ENCODE measurements at places on chromosomes 7 and 10.

DNA sequence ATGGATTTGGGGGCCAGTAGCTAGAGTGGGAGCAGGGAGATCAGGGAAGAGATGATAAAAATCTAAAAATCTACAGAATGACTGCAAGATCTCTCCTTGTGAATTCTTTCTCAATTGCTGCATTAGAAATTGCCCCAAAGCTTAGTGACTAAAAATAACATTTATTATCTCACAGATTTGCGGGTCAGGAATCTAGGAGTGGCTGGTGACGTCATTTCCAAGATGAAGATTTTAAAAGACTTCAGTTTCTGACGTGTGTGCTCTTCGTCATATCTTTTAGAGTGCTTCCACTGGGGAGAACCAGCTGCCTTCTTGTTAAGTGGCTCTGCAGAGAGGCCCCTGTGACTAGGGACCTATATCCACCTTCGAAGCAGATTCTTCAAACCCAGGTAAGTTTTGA lies 112.6 kb downstream of the DGKI start:
- DNase-seq: no peak

DNA sequence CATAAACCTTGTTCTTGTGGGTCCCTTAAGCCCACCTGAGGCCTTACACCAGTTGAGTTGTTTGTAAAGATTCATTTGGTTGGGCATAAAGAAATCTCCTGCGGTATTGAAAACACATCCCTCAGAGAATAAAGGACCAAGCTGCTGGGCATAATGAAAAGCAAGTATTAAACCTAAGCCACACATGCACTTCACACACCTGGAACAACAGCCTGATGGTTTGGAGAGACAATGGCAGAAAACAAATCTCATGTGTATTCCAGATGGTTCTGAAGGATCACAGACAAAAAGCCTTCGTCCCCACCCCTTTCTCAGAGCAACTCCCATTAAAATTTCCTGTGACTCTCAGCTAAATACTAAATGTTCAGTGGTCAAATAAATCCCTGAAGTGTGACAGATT lies 44.2 kb downstream of the FEZF1 start:
- no peak for DNase-seq

DNA sequence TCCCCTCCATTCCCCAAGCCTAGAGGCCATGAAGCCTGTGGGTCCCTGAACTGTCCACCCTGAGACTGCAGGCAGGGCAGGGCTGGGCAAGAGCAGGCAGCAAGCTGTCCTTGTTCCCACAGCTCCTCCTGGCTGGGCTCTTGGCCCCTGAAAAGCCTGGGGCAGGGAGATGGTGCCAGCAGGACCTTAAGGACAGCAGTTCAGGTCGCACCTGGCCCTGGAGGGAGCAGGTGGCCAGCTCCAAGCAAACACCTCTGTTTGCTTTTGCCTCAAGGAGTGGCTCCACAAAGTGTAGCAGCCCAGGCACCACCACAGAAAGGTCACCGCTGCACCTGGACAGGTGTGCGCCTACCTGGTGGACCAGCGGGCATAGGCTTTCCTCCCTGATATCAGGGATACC lies 5.2 kb downstream of the RET start:
- no peak for DNase-seq

- DNase-seq: no peak
Measured at GRCh38 chr7:128737867-128738385, 1.2 kb upstream of the CALU start.

DNA sequence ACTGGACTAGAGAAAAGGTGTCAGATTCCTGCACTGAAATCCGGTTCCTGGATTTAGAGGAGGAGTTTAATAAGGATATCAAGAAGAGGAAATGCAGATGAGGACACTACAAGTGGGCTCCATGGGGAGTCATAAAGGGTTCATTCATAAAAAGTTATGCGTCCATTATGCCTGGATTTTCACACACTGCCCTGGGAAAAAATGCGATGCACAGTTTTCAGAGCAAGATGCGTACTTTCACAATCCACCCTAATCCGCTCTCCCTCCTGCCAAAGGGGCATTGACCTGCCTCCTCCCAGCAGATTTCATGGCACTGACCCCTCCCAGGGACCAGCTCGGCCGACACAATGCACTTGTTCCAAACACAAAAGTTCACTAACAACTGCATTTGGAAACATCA lies 42.2 kb upstream of the OPALIN start:
- no peak for DNase-seq

DNA sequence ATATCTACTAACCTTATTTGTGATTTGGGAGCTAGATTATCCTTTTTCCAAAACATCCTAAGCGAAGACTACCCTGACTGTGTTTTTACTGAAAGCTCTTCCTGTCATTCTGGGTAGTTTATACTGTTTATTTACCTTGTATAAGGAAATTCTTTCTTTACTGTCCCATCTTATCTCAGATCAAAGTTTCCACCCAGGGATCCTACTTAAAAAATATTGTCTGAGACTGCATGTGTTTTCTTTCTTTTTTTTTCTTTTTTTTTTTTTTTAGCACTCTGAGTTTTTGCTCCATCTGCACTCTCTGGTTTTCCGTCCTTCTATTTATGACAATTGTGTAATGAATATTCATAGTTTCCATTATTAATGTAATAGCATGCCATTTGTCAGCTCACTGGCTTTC lies 26.5 kb downstream of the CDK14 start:
- DNase-seq: no peak

- no peak for DNase-seq
Measured at GRCh38 chr7:28315565-28316410, 96.5 kb upstream of the CREB5 start.

GRCh38 chr7:121414436-121414835 lies 18.3 kb upstream of the FAM3C start:
- DNase-seq: no peak

DNA sequence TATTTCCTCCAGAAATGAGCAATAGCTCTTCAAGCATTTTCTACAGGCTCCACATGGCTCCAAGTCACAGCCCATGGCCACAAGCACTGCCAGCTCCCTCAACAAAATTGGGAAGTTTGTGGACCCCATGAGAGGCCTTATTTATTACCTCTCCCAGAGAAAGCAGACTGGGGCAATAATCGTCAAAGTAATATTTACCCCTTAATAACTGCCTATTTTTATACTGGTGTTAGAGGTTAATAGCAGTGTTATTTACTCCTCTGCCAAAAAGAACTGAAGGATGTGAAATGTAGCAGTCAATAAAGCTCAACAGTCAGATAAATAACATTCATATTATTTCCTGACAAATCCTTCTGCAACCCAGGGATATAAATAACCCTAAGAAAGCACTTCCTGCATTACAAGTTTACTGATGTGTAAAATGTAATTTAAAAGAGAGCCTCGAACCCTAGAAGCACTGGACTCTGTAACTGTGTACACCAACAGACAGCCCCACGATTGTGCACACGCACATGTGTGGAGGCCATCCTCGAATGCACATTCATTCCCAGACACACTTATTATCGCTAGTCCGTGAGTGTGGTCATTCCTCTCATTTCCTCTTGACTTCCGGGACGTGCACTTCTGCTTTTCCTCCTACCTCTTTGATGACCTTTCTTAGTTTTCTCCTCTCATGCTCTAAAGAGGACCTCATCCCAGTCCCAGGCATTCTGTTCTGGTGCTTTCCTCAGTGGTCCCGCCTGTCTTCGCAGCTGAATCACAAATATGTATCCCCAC lies 157.4 kb downstream of the EVX1 start:
- DNase-seq: no peak

DNA sequence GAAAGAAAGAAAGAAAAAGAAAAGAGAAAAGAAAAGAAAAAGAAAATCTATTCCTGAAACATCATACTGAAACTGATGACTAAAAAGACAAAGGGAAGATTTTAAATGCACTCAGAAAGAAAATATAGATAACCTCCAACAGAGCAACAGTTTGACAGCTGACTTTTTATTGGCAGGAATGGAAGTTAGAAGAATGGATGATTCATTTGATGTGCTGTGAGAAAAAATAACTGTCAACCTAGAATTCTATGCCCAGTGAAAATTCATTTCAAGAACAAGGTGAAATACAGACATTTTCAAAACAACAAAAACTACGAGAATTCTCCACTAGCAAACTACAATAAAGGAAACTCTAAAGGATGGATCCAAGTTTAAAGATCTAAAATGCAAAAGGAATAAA lies 50.5 kb upstream of the HSPA12A start:
- no peak for DNase-seq

DNA sequence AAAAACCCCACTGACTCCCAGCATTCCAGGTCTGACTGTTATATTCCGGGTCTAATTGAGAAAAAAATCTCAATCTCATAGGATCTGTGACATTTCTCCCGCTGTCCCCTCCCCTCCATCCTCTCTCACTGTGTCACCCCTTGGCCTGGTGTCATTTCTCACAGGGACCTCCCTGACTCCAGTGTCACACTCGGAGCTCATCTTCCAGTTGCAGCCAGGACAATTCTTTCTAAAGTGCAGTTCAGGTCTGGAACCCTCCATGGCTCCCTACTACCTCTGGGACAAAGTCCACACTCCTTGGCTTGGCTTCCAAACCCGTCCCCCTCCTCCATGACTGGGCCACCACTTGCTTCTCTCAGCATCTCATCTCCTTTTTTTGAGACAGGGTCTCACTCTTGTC lies 14.2 kb downstream of the MLXIPL start:
- DNase-seq: no peak

DNA sequence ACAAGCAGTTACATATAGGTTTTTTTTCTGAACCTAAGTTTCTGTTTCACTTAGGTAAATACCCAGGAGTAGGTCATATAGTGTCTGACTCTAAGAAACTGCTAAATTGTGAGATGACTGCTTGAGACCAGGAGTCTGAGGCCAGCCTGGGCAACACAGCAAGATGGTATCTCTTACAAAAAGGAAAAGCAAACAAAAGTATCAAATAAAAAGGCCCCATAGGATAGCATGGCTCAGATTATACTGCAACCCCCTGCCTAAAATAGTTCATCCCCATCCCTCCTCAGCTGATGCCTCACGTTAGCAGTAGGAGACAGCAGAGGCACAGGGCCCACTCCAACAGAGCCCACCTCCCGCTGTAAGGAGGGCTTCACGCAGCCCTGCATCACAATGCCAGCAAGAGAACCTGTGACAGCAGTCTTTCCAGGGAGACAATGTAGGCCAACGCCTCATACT lies 90.3 kb downstream of the SRPK2 start:
- no peak for DNase-seq

DNA sequence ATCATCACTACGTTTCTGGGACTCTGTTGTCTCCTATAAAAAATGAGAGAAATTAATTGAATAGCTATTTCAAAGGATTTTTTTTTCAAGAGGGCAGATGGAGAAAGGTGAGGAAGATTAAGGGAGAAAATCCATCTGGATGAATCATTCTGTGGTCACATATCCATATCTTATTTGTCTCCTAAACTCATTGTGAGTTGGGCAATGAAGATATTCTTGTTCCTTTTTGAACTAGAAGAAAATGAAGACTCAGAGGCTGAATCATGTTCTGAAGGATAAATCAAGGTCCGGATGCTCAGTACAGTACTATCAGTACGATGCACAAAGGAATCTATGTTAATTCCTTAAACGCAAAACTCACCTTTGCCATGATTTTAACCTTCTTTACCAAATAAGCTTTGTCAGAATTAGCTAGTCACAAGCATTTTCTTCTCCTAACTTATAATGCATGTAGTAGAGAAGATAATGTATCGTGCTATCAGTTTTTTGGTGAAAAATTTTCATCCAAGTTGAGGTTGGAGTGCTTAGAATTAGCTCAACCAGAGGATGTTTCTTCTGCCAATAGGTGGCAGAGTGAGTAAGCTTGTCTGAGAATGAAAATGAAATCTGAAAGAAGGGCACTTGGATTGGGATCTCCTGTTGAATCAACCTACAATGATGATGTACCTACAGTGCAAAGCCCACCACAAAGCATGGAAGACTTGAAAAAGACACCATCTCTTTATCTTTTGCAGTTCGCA lies 446.9 kb downstream of the KIF20B start:
- DNase-seq: no peak

GRCh38 chr10:84166620-84167288 lies 6.8 kb upstream of the GPR15LG start:
- no peak for DNase-seq

GRCh38 chr10:119029613-119030420 lies at the start of gene NANOS1:
Gene NANOS1, plus strand, starts transcription at chr10:119029714. Its CDS starts 88 bp downstream, at chr10:119029802.
- no peak for DNase-seq

DNA sequence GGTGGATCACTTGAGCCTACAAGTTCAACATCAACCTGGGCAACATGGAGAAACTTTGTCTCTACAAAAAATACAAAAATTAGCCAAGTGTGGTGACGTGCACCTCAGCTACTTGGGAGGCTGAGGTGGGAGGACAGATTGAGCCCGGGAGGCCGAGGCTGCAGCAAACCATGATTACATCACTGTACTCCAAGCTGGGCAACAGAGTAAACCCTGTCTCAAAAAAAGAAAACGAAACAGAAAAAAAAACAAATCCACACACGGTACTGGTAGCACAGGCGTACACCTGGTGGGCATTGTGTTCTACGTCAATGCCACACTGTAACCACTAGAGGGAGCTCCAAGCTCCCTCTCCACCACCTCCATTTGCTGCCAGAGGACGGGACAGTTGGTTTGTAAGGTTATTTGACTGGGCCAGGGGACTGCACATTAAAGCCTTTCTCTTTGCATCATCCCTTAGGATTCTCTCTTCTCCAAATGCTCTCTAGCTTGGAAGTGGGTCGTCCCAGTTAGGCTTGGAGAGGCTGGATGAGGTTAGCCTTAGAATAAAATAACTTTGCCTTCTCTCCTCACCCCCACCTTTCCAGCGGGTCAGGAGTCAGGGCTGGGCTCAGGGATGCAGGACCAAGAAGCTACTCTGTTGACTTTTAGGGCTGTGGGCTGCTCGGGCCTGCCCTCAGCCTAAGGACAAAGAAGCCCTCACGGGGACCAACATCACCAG lies 130.8 kb downstream of the SORBS1 start:
- no peak for DNase-seq

- DNase-seq: no peak
Measured at GRCh38 chr7:28672397-28672797, 260.1 kb downstream of the CREB5 start.

DNA sequence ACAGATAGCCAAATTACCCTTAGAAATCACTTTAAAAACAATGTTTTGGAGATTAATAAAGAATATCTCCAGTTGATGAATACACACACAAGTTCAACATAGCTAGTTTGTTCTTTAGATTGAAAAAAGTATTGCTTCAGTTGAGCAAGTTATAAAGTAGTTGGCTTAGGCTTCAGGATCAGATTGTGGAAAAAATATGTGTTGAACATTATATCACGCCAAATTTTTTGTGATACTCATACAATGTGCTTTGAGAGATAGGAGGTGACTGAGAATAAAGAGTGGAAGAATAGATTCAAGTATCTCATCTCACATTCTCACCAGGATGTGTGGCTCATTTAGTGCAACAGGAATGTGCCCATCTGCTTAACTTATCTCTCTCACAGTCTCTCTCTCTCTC lies 553.3 kb downstream of the HTR7 start:
- no peak for DNase-seq

- no peak for DNase-seq
Measured at GRCh38 chr10:90319188-90319914, 538.5 kb downstream of the HTR7 start.

GRCh38 chr10:131787961-131788360 lies 112.8 kb upstream of the PPP2R2D start:
- no peak for DNase-seq

- peak; percentile 91 for DNase-seq
Measured at GRCh38 chr10:122112625-122113160, 123.7 kb downstream of the TACC2 start.

All from left ventricle myocardium superior (tissue), 1 donor.